ENCODE measurements at places on chromosomes 7 and 10.

- no peak for DNase-seq
Observed at GRCh38 chr7:78443811-78444210, 645.2 kb downstream of the PHTF2 start.

DNA sequence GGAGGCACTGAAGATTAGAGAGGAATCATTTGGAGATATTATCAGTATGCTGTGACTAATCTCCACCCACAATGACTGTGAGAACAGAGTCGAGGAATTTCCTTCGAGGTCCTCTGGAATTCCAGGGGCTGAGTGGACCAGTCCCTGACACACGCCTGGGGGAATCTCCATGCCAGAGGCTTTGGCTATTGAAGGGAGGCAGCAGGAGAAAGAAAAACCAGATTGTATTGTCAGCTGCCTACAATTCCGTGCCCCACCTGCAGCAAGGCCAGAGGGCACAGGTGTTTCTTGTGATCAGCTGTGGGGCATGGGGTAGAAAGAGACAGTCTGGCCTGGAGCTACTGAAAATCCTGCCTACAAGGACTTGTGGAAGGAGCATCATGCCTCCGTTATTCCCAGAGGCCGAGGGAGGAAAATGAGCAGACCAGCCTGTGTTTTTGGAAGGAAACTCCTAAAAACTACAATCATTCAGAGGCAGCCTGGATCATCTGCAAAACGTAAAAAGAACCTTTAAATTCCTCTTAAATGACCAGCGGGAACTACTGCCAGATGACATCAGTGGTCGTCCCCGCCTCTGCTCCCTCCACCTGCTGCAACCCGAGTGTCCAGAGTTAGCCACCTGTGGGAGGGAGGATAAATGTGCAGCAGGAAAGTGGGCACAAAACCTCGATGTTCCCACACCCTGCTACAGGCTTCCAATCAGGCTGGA lies 25.4 kb upstream of the ANK3 start:
- DNase-seq, result no peak

GRCh38 chr7:128052404-128052803 lies 21.2 kb upstream of the LRRC4 start:
- no peak for DNase-seq

DNA sequence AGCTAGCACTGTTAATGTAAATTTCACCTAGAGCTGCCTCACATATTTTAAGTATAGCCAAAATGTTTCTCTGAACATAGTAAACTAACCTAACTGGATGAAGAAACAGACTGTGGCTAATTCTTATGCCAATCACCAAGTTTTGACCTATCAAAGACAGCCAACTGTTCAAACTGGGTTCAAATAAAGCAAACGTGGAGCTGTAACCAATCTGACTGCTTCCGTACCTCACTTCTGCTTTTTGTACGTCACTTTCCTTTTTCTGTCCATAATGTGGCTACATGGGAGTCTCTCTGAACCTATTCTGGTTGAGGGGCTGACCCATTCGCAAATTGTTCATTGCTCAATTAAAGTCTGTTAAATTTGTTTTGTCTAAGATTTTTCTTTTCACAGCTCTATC lies 66.3 kb upstream of the ETV1 start:
- DNase-seq, result no peak

- DNase-seq, result no peak
Observed at GRCh38 chr10:121242741-121243608, 355.3 kb downstream of the FGFR2 start.

DNA sequence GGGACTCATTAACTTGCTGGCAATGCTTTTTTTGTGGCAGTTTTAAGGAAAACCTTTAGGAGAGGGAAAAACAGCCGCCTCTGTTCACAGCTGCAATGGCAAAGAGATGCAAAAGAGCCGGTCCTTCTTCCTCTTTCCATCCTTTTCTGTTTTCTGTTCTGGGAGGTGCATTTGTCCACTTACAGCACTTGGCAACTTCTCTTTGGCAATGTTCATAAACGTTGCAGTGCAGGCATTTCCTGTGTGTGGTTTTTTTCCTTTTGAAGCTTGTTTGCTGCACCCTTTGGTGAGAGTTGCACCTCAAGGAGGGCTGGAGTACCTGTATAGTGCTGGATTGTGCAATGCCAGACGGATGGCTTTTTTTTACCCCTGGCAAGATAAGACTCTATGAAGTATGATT lies 53.9 kb upstream of the HABP2 start:
- no peak for DNase-seq

DNA sequence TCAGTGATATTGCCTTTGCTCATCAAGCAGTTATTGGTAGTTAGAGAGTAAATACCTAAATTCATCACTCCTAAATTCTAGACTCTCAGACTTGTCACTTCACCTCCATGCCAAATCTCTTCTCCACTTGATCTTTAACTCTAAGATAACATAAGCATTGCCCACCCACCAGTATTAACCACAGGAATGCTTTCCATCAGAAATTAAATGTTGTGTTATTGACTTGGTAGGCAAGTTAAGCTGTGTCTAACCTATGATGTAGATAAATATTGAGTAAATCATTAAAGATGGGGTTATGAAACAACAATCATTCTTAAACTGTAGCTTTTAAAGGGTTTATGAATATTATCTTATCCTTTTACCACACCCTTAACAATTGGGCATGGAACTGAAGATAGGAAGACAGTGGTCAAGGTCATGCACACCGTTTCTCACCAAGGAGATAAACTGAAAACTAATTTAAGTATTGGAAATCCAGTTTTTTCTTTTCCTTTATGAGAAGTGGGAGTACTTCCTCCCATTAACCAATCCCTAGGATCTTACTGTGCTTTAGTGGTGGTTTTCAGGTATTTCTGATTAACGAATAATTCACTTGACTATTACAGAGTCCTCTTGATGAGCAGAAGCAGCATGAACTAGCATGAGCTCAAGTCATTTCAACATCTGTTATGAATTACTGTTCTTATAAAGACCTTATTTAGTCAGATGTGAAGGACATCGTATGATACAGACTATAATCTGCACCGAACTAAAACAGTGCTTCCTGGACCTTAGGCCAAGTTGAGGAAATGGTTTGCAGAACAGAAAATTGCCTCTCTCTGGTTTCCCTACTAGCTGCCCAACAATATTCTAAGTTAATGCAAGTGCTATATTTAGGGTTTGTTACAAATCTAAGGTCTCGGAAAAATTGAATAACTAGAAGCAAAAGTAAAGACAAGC lies 142.0 kb downstream of the LCOR start:
- no peak for DNase-seq

GRCh38 chr10:70834441-70835151 lies 18.8 kb downstream of the SGPL1 start:
- DNase-seq, result no peak

DNA sequence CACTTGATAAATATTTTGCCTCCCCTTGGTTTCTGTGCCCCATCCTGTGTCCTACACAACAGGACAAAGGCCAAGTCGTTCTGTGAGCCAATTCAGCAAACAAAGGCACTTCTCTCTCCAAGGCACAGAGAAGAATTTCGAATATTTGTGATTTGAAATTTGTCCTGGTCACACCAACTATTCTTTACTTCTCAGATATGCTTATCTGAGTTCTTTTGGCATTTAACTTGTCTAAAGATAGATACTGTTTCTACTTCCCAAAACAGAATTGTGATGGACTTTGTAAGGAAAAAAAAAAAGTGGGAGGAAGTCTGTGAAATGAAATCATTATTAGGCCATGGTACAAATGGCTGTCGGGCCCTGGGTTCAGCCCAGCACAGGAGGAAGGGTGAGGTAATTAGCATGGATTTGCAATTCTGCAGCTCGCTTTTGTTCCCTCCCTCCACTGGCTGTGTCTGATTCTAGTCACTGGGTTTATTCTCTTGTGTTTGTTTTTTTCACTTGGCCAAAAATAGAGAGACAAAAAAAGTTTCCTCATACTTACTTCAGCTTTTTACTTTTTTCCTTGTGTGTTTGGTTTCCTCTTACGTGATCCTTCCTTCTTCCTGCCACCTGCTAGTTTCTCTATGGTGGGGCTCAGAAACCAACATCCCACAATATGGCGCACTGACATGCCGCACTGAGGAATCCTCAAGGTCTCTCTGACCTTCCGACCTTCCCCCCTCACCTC lies 108.2 kb upstream of the MKLN1 start:
- DNase-seq, result no peak

DNA sequence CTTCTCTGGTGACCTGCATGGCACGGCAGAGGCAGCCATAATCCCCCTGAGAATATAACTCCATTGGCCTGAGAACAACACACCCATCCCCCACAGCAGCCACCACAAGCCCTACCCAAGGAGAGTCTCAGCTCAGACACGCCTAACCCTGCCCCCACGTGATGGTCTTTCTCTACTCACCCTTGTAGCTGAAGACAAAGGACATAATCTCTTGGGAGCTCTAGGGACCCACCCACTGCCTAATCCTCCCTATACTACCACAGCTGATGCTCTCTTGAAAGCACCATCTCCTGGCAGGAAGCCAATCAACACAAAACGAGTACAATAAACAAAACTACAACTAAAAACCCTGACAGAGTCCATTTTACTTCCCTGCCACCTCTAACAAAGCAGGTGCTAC lies 30.7 kb upstream of the HPSE2 start:
- DNase-seq, result no peak

DNA sequence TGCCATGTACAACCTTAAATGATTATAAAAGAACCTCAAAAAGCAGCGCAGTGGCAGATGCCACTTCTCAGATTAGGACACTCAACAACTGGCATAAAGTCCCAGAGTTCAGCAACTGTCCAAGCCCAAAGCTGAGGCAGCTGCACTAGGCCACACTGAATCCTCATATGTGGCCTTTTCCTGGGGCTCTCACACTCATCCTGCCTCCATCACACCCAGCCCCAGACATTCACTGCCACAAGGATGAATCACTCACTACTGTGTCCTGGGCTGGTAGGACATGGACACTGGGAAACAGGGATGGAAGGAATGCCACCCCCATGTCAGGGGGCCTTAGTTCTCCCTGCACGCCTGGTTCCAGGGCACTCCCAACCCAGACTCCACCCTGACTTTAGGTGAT lies 547.7 kb downstream of the TNS3 start:
- DNase-seq, result no peak

DNA sequence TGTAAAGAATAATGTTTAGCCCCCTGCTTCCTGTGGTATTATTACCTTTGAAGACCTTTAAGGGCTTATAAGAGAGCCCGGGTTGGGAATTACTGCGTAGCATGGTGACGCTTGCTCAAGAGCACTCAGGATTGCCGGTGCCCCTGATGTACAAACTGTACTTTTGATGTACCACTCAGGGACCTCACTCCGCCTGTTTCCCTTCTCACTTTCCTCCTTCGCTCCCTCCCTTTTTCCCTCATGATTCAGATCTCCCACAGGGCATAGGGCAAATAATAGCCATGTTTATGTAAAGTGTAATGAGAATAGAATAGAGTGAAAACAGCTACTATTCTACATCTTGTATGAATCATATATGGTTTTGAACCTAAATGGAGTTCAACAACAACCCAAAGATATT lies 77.8 kb upstream of the PDCD4 start:
- DNase-seq, result no peak

- DNase-seq, result no peak
Observed at GRCh38 chr7:2607122-2607922, 24.5 kb upstream of the TTYH3 start.

- DNase-seq, result peak; percentile 19
Observed at GRCh38 chr10:99658622-99659030, 683 bp upstream of the ENTPD7 start.

DNA sequence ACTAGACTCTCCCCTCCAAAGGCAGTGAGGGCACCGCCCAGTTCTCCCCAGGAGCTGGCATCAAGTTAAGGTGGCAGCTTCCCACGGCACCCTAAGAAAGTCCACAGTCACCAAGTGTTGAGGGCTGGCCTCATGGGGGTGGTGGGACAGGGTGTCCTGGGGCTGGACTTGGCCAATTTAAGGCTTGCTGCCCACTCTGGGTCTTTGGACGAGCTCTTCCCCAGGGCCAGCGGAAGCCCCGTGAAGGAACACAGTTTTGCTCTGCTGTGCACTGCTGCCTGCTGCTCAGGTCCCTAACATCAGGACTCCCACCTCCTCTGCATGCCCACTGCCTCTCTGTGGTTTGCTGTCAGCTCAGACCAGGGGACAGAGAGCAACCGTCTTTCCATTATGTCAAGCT lies 57.3 kb upstream of the TMEM72 start:
- no peak for DNase-seq

- no peak for DNase-seq
Observed at GRCh38 chr10:110717781-110718589, 73.8 kb downstream of the RBM20 start.

DNA sequence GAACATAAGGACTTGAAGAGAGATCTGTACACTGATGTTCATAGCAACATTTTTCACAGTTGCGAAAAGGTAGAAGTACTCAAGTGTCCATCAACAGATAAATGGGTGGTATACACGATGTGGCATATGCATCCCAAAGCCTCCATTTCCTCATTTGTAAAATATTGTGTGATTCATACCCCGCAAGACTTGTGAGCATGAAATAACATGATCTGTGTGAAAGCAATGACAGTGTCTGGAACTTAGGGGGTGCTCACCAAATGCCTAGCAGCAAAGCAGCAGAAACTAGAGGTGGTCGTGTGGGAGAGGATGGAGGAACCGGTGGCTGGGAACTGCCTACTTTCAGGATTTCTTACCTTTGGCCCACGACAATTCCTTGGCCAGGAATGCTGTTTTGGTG lies 135.3 kb upstream of the INSYN2A start:
- no peak for DNase-seq

DNA sequence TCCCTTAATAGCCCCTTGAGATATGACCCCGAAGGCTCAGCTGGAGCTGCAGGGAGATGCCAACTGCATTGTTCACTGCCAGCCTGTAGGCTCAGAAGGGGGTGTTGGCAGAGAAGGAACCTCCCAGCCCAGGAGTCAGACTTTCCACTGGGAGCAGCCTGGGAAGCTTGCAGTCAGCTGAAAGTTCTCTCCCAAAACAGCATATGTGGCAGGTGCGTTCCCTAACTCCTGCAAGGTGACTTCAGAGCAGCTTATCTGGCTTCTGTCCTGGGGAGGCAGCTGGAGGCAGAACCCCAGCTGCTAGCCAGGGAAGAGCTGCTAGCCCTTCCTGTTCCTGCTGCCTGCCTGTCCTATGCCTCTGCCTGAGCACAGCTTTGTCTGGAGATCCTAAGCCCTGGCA lies 8.1 kb downstream of the SFTPA2 start:
- no peak for DNase-seq

GRCh38 chr7:14191686-14192098 lies 202.2 kb upstream of the ETV1 start:
- no peak for DNase-seq

GRCh38 chr10:47165168-47165710 lies 134.8 kb upstream of the GDF10 start:
- no peak for DNase-seq

GRCh38 chr7:92732316-92733036 lies 103.9 kb downstream of the CDK6 start:
- no peak for DNase-seq

- no peak for DNase-seq
Observed at GRCh38 chr7:19102884-19103283, 14.6 kb downstream of the TWIST1 start.

DNA sequence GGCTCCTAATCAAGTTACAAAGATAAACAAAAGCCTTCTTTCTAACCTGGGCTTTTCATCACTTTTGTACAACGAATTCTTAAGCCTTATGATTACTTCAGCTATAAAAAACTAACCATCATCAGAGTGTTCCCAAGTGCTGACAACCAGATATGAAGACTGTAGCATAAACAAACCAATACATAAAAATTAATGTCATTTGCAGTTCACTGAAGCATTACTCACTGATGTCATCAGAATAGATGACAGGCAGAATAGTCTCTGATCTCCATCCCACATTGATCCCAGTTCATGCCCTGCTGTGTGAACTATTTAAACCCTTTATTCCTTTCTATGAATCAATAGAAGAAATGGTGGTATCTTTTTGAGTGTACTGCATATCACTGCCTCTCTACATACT lies 84.4 kb downstream of the DNAJC1 start:
- DNase-seq, result no peak

Measured in activated CD4-positive, CD25-positive, alpha-beta regulatory T cell (primary cell).